Pons (tissue), 1 donor: ENCODE measurements at places on chromosomes 6 and 20.
A peak's percentile ranks its signal among the peaks of the same experiment; 100 is the strongest.

- no peak for DNase-seq
Measured at GRCh38 chr20:58945965-58946631, 35.0 kb upstream of the NELFCD start.

- DNase-seq: no peak
Measured at GRCh38 chr6:167794161-167795157, 32.3 kb upstream of the AFDN start.

DNA sequence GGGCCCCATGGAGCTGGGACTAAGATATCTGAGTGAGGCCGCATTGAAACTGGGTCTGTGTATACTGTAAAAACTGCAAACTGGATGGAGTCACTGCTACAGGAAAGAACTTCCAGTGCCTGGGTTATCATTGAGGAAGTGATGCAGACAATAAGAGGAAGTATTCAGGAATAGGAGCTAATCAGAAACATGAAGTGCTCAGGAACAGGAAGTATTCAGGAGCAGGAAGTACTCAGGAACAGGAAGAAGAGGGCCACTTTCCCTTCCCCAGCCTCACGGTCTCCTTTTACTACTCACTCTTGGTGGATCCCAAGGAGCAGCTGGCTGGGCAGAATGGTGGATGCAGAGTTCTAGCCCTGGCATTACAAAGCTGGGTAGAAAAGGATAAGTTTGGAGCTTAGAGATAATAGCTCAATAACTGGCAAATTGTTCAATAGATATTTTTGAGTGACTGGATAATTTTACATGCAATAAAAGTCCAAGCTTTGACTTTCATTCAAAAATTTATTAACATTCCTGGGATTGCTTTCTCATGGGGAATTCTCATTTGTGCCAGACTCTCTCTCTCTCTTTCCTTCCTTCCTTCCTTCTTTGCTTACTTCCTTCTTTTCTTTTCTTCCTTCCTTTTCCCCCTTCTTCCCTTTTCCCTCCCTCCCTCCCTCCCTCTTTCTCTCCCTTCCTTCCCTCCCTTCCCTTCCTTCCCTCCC, 82.2 kb upstream of the PAX1 start:
- no peak for DNase-seq

- no peak for DNase-seq
Measured at GRCh38 chr6:161476711-161477110, 202.8 kb upstream of the AGPAT4 start.

- peak; percentile 65 for DNase-seq
Measured at GRCh38 chr20:8131598-8132483, at the start of gene PLCB1. Gene PLCB1, plus strand, starts transcription at chr20:8132266. Its CDS starts 386 bp downstream, at chr20:8132652.
